ENCODE measurements at places on chromosomes 3 and 15.

GRCh38 chr3:29955413-29955812, 651.0 kb upstream of the TGFBR2 start:
- DNase-seq, result no peak

DNA sequence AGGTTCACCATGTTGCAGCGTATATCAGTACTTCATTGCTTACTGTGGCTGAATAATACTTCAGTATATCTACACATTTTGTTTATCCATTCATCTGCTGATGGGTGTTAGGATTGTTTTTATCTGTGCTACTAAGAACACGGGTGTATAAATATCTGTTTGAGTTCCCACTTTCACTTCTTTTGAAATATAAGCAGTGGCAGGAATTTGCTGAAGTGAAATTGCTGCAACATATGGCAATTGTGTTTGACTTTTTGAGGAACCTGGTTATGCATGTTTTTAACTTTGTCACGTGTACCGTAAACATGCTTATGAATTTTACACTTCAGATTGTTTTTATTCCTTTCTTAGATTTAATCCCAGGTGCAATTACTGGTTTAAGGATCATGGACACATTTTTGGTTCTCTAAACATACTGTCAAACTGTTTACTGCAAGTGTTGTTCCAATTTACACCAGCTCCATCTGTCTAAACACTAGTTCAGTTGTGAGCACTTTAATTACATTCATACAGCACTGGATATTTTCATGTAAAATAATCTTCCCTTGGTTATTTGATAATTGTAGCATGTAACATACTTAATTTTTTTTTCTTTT, 23.1 kb downstream of the TRAK1 start:
- DNase-seq, result no peak

DNA sequence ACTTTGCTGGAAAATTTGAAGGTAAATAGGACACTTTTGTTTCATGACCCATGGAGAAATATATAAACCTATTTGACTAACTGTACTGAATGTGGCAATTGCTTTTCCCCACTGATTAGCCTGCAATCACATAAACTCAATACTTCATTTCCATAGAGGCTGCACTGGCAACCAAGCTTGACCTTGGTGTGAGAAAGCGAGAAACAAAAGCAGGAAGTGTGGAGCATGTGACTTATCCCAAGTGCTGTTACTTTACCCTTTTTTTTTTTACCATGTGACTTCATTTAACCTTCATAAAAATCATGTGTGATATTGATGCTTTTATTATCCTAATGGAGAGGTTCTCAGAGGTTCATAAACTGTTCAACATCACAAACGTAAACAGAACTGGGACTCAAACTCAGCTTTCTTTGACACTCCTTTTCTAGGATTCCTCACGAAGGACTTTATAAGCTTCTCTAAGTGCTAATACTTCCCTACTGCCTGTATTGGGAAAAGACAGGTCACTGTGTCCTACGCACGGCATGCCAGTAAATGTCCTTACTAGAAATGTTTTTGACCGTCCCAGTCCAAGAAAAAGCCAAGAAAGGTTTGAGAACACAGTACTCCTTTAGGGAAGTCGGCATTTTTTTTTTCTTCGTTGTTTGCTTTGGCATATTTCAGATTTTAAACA, 34.9 kb upstream of the ZNF385D start:
- DNase-seq, result no peak

DNA sequence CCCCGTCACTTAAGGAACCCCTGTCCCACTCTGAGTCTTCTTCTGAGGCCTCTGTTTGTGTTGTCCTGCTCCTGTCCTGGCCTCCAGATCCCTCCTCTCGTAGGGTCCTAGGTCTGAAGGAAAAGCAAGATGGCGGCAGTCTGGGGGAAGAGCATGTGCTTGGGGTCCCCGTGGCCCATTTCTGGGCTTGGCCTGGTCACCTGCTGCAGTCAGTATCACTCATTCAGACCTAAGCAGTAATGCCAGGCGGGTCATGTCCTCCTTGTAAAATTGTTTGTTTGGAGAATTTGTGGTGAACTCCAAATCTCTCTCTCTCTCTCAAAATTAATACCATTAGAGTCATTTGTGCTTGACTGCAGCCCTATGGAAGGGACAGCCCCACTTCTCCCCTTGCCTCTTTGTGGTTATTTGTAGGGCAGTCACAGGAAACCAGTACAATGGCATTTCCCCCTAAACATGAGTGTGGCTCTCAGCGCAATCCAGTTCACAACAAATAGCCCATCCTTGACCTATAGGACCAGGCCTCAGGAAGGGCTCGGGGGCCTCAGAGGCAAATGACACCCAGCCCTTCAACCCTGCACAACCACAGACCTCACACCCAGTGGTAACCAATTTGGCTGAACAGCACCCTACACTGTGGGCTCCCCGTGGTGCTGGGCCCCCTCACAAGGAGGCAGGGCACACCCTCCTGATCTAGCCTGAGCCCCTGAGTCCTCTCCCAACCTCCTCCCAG, 173.5 kb downstream of the OR4M2 start:
- DNase-seq, result no peak

GRCh38 chr3:126061301-126062032, 22.5 kb downstream of the SLC41A3 start:
- no peak for DNase-seq

- no peak for DNase-seq
These were observed 1.1 kb downstream of the THSD4 start for GRCh38 chr15:71116366-71116765.

GRCh38 chr3:120470870-120471269, 20.1 kb upstream of the FSTL1 start:
- no peak for DNase-seq

DNA sequence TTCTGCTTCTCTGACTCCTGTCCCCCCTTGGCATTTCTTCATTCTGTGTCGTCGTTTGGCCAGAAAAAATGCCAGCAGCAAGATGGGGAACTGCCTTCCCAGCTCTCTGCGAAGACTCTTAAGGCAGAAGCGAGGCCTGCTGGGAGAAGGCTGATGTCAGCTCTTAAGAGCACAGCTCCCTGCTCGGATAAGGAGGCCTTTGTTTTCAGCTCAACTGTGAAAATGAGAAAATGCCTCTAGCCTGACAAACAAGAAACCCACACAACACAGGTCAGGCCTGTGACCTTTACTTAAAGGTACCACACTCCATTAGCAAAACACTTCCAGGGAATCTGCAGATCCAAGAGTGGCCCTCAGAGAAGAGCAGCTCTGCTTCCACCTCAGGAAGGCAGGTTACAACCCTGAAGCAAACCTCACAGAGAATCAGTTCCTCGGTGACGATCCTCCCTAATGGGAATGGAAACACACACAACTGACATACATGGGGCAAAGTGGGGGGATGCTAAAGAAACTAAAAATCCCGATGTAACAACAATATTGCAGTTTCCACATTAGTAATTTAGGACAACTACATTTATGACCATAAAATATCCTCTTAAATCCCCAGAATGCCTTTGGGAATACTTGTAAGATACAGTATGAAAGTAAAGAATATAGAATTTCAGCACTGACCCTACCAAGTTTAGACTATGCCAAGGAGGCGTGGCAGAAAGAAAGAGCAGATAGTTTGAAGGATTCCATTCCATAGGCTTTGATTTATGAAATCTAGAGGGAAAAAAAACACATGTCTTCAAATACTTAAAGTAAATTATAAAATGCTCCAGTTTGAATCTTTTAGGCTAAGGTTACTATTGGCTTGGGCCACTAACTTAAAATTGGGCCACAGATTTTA, 52.1 kb downstream of the VGLL4 start:
- no peak for DNase-seq

- DNase-seq, result no peak
These were observed at the start of gene TMCO5A for GRCh38 chr15:37934340-37934739. Gene TMCO5A, plus strand, starts transcription at chr15:37934640. Its CDS starts 1,684 bp downstream, at chr15:37936324.

DNA sequence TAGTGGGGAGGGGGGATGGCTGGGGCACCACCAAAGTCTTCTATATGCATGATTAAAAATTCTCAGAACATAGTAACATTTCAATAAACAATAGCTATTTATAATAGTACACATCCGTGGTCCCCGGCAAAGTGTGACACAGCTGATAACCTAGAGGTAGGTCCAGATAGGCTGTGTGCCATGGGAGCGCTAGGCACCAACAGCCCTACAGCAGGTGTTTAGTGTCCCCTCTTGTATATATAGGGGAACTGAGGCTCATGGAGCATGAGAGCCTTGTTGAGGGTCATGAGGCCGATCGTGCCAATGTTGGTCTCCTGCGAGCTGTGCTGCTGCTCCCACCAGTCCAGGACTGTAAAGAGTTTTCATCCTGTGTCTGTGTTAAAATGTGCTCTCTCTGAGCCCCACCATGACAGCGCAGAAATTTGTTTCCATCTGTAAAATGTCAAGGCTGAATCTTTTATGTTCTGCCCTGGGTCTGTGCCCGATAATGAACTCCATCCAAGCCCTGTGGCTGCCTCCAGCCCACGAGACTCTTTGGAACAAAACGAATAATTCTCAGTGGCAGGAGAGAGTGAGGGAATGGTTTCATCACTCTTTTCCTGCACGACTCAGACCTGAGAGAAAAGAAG, 14.5 kb downstream of the TMEM158 start:
- DNase-seq, result no peak

DNA sequence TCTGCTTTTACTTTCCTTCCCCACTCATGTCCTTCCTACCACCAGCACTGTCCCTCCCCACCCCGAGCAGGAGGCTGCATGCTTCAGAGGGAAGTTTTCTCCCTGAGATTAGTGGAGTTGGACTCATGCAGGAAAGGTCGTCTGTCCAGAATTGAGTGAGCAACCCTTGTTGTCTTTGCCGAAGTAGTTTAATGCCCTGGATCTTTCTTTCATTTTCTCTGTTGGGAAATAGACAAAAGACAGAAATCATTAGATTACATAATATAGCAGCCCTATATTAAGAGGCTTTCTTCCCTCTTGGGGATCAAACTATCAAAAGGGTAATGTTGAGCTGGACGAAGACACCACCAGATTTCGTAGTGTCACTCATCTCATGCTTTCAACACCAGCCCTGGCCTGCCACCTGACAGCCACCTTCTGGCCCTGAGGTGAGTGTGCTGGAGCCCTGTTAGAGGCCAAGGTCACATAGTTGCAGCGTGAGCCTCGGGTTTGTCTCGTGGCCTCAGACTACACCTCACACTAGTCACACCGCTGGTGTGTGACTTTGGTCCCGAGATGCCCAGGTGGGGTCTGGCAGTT, 231.0 kb downstream of the ITPR1 start:
- no peak for DNase-seq

- DNase-seq, result no peak
These were observed 26.2 kb downstream of the PIK3CA start for GRCh38 chr3:179174316-179174715.

DNA sequence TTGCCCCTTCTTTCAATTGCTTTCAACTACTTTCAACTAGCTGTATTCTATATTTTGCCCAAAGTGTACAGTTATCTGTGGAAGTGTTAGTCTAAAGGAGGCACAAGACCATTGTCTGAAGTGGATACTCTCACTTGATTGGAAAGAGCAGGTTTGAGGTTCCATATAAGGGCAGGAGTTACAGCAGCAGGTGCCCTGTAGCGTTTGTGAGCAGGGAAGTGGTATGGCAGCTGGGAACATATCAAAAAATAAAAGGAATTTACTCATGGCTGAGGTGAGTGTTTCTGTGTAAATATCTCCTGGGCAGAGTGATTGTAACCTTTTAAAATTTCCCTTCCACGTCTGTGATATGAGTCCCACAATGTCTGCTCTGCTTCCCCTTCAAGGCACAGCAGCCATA, 38.5 kb upstream of the DNAJC13 start:
- DNase-seq, result no peak

DNA sequence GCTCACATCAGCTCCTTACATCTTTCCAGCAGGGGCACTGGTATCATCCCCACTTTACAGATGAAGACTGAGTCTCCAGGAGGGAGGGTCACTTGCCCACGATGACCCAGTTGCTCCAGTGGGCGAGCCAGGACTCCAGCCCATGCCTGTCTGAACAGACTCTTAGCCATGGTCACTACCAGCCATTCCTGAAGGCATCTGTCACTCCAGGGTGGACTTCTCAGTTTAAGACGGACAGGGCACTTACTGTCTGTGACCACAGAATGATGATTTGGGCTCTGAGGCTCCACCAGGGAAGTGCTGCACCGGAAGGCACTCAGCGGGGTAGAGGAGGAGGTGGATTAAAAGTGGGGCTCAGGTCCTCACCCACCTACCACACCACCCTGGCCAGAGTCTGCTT, 104.0 kb upstream of the SLC6A6 start:
- no peak for DNase-seq

DNA sequence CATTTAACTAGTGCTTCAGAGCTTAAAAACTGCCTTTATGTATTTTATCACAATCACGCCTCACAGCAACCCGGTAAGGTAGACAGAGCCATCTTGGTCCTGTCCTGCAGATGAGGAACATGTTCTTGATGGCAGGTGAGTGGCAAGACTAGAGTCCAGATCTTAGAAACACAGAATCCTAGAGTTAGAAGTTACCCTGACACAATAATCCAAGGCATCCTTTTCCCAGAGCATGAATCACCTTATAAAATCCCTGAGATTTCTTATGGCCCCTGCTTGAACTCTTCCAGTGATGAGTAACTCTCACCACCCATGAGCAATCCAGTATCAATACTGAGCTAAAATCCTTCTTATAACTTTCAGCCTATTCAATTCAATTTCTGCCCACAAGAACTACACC, 16.9 kb downstream of the POPDC2 start:
- no peak for DNase-seq

GRCh38 chr3:153903430-153903829, 217.8 kb upstream of the ARHGEF26 start:
- no peak for DNase-seq

GRCh38 chr3:11570789-11571495, 72.8 kb downstream of the VGLL4 start:
- DNase-seq, result no peak

GRCh38 chr3:115549071-115549470, 74.2 kb upstream of the GAP43 start:
- no peak for DNase-seq

- no peak for DNase-seq
These were observed 749.8 kb upstream of the SGO1 start for GRCh38 chr3:20935791-20936190.

GRCh38 chr3:14801668-14802380, 16.9 kb upstream of the FGD5 start:
- DNase-seq, result no peak

Data from stimulated activated CD8-positive, alpha-beta memory T cell treated with anti-CD3 and anti-CD28 coated beads, Interleukin-15, amount 100 ng/mL, for 48 hours (primary cell).